ENCODE measurements at places on chromosomes 2 and 18.

DNA sequence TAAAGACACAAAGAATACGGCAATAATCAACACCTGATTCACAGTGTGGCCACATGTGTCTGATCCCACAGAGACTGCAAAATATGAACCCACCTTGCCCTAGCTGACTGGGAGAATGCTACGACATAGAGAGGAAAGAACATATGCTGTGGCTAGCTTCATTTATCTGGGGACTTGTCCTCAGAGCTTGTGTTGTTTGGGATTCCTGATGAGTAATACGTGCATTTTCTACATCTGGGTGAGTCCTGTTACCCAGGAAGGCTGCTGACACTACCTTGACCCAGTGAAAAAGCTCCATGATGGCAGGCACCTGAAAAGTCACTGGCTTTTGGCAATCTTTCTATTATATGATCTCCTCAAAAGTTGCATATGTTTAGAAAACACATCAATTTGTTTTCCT lies 427.7 kb upstream of the LYPD1 start:
- no peak for DNase-seq

DNA sequence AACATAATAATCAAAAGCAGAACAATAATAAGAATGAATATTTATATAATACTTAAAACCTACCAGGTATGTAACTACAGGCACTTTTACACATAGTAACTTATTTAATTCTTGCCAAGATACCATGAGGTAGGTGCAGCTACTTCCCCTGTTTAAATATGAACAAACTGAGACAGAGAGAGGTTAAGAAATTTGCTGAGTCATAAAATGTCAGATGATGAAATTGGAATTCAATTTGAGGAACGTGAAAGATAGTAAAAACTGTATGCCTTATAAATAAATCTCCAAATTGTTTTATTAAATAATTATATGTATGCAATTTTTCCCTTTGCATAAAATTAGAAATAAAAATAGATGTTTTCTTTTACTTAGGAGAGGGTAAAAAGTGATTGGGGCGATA lies 1103.3 kb upstream of the NRXN1 start:
- DNase-seq = no peak

DNA sequence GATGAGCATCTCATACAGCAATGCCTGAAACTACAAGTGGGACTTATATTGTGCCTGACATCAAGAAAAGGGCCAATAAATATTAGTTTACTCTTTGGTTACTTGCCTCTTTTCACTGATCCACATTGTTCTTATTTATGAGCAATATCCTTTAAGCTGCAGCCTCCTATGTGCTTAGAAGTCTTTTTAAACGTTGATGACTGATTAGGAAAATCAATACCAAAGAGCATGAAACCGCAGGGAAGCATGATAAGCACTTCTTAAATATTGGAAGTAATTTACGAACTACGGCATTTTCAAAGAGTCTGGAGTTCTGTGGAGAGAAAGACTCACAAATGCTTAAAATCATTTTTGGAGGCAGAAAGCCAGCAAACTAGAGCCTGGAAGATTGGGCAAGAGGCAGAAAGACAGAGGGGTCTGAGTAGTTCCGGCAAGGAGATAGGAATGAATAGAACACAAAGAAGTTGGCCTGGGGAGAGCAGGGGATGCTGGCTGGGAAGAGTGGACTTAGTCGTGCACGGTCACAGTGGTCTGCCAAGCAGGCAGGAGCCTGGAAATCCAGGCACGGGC lies 122.6 kb upstream of the NOSTRIN start:
- no peak for DNase-seq

DNA sequence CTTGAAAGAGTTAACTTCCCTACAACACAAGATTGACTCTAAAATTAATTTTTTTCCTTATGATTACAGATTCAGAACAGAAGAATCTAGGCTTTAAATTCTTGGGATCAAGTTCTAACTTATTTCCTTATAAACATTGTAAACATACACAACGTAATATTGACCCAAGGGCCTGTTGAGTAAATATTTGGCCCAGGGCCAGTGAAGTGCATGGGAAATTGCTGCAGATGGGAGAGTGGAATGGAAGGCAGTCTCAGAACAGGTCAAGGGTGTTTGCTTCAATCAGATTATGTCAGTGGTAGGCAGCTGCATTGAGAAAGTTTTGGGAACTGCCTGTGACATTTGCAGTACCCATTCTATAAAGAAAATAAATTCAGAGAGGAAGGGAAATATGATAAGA lies 137.6 kb downstream of the MYO1B start:
- no peak for DNase-seq

DNA sequence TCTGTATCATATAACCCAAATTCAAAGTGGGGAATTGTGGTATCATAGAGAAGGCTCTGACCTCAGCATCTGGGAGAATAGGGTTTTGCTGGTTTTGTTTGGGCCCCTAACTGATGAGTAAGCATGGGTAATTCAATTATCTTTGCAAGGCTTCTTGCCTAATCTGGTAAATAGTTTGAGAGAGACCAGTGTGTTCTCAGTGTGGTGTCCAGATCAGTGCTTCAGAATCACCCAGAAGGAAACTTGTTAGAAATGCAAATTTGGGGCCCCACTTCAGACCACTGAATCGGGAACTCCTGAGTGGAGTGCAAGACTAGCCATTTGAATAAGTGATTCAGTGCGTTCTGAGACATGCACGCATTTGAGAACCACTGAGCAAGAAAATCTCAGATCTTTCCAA lies 282.7 kb downstream of the EPHA4 start:
- DNase-seq = no peak

DNA sequence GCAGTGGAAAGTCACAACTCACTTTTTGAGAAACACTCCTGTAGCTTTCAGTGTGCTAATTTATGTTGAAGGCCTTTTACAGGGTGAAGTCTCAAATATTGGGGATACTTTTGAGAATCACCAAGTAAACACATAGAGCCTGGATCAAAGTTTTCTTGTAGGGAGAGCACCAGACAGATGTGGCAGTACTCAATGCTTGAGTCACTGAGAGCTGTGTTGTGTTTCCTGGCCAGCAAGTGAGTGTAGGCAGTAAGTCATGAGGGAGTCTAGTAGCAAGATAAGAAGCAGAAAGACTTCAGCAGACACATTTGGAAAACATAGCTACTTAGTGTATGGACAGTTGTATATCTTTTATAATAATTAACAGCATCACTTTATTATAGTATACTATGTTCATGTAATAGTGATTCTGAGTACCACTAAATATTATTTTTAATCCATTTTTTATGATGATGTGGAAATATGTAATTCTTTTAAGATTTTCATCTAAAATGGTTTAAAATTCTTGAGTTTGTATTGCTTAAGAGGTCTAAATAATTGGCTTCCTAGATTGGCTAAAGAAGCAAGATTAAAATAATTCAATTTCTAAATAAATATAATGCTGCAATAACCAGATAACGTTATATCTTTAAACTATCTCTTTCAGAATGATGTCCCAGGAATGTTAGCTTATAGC lies 12.8 kb downstream of the PSMD1 start:
- no peak for DNase-seq

- DNase-seq = no peak
These were observed 34.3 kb downstream of the ZAP70 start for GRCh38 chr2:97747716-97748115.

DNA sequence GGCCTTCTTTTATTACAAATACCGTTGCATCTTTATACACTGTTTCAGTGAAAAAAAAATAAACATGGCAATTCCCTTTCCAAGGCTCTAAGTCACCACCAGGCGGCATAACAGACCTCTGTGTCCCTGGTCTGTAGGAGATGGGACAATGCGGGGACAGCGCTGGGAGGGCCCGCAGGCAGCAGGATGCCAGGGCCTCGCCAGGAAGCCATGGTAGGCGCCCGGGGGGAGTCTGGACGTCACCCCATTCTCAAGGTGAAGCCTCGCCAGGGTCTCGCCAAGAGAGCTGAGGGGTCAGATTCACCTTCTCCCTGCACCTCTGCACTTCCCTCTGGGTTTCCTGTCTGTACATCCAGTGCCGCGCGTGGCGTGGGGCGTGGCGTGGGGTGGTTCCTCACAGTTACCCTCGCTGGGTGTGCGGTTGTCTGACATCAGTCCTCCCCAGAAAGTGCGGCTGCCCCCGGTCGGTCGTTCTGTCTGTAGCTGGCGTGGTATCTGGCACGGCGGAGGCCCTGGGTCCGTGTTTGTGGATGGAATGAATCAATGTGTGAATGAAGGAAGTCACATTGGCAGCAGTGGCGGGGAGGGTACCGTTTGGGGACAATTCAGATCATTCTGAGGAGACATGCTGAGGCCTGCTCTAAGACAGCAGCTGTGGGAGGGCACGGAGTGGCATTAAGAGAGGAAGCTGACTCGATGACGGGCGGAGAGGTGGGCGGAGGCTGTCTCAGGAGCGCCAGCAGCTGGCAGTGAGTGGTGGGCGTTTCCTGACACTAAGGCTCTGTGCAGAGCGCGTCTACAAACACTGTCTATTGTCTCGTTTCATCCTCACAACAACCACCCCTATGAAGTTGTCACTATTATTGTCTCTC lies 46.0 kb downstream of the LRRFIP1 start:
- DNase-seq = peak; percentile 72

- no peak for DNase-seq
These were observed 12.5 kb upstream of the ATOH8 start for GRCh38 chr2:85741211-85741832.

- DNase-seq = no peak
These were observed 44.1 kb downstream of the KLHL29 start for GRCh38 chr2:23429036-23429435.

DNA sequence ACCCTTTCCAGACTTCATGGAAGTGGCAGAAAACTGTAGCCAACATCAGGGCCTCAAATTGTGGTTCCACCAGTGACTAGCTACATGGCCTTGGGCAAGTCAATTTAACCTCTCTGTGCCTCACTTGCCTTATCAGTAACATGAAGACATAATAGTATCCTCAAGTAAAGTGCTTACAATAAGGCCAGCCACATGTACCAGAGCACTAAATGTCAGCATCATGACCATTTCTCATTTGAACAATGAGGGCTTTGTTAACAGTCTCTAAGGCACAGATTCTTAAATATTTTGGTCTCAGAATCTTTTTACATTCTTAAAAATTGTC lies 5.8 kb upstream of the KCMF1 start:
- DNase-seq = no peak

GRCh38 chr2:138182937-138183312 lies 218.7 kb downstream of the HNMT start:
- DNase-seq = no peak

DNA sequence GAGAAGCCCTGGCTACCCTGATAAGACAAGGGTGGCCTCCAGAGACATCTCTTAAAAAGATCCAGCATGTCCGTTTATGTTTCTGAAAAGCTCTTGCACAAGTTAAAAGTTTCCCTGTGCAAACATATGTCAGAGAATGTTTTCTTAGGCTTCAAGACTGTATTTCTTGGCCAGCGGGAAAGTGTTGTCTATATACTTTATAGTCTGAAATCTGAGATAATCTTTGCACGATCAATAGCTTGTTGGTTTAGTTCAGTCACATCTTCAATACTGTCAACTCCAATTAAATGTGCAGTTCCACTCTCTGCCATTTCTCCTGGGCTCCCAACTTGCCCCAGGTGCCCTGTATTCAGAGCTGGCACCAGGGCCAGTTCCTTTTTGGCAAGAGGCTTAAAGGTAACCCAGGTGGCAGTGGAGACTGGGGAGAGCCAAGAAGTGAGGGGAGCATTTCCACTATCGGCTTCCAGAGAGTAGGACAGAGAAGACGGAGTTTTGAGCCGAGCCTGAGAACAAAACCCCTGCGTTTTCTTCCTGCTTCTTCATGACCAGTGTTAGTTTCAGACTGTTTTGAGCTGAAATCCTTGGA lies 64.4 kb downstream of the ACOXL start:
- no peak for DNase-seq

DNA sequence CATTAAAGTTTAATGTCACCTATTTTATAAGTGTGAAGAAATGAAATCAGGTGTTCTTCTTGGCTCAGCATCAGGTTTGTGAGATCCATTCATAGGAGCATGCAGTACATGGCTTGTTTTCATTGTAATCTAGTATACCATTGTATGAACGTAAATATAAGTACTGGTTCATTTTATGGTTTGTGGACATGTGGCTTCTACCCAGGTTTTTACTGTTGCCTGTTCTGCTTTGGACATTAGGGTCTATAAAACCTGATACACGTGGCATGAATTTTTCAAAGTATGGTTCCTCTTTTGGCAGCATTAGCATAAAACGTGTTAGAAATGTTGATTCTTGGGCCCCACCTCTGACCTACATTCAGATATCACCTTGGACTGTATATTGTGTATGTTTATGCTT lies 175.5 kb downstream of the PRPF40A start:
- no peak for DNase-seq

DNA sequence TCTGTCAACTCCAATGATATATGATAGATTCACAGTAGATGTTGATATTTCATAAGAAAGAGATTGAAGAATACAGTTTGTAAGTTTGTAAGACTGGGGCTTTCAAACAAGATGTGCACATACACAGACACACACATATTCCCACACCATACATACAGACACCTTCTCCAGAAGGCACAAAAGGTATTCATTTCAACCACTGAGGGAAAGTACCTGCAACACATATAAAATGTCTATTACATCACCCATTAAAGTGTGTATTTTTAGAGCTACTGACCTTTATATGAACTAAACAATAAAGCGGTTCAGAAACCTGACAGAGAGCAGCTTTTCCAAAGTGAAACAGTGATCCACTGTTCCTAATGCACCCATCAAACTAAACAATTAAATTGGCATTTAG lies 53.3 kb downstream of the CCDC148 start:
- DNase-seq = no peak
